ENCODE measurements at places on chromosomes 4 and X.

GRCh38 chrX:10509397-10509796, 111.0 kb downstream of the MID1 start:
- DNase-seq, result no peak

GRCh38 chr4:77065382-77065781, 10.4 kb downstream of the CCNI start:
- DNase-seq, result no peak

GRCh38 chr4:65028592-65028991, 619.3 kb upstream of the TECRL start:
- no peak for DNase-seq

DNA sequence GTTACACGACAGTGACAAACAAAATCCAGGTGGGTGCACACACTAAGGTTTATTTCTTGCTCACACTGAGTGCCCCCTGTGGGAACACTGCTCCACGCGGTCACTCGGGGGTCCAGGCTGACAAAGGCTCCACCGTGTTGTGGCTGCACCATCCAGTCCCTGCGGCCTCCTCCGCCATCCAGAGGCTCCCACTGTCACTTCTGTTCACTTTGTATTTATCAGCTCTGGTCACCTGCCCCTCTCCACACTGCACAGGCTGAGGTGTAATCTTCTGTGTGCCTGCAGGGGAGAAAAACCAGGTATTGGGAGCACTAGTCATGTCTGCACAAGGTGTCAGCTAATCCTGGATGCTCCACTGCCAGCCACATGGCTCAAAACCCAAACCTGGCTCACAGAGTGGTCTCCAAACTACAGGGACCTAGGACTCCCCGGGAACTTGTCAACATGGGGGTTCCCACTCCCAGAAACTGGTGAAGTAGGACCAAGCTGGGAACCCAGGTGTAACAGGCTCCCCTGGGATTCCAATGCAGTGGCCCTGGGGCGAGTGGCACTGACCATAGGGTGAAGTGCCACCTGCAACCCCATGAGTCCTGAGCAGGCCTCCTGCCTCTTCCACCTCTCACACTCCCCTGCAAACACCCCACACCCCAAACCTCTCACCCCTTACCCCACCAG, 25.5 kb downstream of the HMX1 start:
- no peak for DNase-seq

DNA sequence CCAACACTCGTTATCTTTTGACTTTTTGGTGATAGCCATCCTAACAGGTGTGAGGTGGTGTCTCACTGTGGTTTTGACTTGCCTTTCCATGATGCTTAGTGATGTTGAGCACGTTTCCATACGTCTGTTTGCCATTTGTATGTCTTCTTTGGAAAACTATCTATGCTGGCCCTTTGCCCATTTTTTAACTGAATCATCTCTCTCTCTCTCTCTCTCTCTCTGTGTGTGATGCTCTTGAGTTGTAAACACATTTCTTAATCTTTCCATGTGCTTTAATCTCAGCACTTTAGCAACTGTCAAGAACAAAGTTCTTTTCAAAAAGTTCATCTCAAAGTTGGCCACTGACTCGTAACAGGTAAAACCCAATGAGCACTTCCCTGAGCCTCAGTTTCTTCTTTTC, 10.5 kb downstream of the SORBS2 start:
- DNase-seq, result no peak

DNA sequence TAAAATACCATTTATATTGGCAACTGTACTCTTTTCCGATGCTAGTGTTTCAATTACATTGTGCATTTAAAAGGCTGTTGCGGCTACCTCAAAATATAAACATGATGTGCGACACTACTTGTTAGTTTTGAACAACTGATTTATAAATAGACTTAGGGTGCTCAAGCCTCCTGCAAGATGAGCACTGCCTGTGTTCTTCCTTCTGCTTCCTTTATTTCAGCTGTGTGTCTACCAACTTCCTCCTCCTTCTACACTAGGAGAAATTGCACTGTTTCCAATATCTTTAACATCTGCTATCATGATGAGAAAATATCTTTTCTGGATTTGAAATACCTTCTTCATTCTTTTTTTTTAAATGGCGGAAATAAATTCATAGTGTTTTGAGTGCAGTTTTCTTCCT, 24.0 kb downstream of the TET2 start:
- no peak for DNase-seq

GRCh38 chr4:89298788-89299152, 8.8 kb downstream of the GPRIN3 start:
- DNase-seq, result peak; percentile 17

GRCh38 chrX:50941638-50942037, 31.1 kb downstream of the BMP15 start:
- peak; percentile 4 for DNase-seq

GRCh38 chrX:24125028-24125612, 24.4 kb upstream of the ZFX start:
- DNase-seq, result no peak

DNA sequence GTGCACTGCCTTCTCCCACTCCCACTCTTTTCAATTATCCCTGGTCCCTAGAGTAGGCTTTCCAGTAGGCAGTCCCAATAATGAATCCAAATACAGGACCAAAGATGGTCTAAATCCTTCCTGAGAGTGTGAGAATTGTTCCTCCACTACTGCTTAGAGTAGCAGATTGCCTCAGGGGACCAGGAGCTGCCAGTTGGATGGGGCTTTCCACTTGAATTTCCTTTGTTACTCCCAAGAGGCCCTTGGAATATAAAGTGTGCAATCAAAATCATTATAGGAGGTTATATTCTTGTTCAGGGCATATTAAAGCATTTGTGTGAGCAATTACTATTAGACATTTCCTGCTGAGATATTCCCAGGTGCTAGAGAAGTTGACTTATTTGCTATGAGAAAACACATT, 156.6 kb upstream of the TLL1 start:
- no peak for DNase-seq

DNA sequence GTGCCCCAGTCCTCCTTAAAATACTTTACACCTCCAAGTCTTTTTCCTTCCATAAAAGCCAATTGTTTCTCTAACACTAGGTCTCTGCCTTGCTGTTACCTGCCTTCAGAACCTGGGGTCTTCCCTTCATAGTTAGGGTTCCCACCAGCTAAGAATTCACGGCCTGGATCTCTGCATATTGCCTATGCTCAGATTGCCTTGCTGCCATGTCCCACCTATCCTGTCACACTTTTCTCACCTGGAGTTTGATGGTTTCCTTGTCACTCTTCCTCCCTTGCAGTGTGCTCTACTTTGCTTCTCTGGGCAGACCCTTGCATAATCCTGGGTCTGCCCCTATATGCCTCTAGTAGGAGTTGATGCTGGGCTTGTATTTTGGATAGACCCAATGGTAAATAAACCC, 36.6 kb upstream of the TMPRSS11E start:
- no peak for DNase-seq

DNA sequence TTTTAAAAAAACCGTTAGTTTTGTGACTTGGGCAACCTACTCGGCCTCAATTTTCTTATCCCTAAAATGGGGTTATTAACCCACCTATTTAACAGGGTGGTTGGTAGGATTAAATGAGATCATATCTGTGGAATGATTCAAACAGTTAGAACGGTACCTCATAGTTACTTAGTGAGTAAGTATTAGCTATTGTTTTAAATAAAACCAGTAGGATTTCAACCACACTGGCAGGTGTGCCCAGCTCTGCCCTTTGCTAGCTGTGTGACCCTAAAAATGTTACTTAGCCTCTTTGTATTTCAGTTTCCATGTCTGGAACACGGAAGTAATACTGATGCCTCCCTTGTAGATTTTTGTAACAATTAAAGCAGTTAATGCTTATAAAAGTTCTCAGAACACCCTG, 225.8 kb upstream of the SPRY1 start:
- no peak for DNase-seq

DNA sequence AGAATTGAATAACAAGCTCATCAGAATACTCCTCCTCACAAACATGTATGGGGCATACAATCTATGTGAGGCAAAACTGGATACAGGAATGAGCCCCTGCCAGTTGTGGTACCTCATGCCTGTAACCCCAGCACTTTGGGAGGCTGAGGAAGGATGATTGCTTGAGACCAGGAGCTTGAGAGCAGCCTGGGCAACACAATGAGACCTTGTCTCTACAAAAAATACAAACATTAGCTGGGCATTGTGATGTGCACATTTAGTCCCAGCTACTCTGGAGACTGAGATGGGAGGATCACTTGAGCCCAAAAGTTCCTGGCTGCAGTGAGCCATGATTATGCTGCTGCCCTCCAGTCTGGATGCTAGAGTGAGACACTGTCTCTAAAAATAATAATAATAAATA, 611.0 kb downstream of the NLGN4X start:
- no peak for DNase-seq

- DNase-seq, result peak; percentile 26
These were observed 28.5 kb upstream of the FGF5 start for GRCh38 chr4:80237992-80238391.

Data from urothelium cell line (cell line).